ENCODE measurements at places on chromosomes 3 and 15. TPM values are rescaled to one million over a fixed set of nuclear protein-coding genes. Genes with fewer than 3 reads are reported as not detected.

GOLGA8J gene
- not detected for total RNA-seq

THSD4 gene
- 53.8 TPM for total RNA-seq

C3orf52 gene
- 9.1 TPM for total RNA-seq

- H3K4me3 ChIP-seq: no peak overlapping the region
- no peaks in the 10 kb centered on the region for H3K36me3 ChIP-seq
- no peak overlapping the region for H3K27ac ChIP-seq
- H3K27me3 ChIP-seq: no peaks in the 10 kb centered on the region
Measured at GRCh38 chr15:26926081-26926480, 44.9 kb upstream of the GABRG3 start.

DNA sequence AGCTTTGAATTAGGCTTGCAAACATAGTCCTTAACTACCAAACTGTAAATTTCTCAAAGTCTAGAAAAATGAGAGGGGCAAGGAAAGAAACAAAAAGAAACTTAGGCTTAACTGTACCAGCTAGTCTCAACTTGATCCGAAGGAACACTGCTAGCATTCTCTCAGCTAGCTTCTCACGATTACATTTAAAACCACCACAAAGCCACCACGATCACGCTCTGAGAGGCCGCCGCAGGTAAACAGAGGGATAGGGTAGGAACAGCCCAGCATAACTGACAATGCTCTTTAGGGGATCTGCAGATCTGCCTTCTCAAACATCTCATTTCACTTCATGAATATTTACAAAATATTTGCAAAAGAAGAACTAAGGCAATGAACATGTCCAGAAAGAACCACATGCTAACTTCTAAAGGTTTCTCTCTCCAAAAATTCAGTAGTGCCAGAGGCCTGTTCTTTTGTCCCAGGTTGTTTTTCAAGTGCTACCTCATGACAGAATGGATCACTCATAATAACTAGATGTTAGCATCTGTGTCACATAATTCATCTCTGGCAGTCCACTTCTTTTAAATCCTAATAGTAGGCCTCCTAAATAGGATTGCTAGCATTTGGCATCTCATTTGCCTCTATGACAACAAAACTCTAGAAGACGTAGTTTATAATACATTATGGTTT is 18.9 kb downstream of the VGLL4 start:
- DNase-seq: peak; percentile 59
- H3K4me3 ChIP-seq: no peak overlapping the region
- no peaks in the 10 kb centered on the region for H3K36me3 ChIP-seq
- peaks cover 8% of the 10 kb centered on the region for H3K4me1 ChIP-seq
- H3K27me3 ChIP-seq: no peaks in the 10 kb centered on the region
- H3K27ac ChIP-seq: no peak overlapping the region
